ENCODE measurements at places on chromosomes 5 and 9.

DNA sequence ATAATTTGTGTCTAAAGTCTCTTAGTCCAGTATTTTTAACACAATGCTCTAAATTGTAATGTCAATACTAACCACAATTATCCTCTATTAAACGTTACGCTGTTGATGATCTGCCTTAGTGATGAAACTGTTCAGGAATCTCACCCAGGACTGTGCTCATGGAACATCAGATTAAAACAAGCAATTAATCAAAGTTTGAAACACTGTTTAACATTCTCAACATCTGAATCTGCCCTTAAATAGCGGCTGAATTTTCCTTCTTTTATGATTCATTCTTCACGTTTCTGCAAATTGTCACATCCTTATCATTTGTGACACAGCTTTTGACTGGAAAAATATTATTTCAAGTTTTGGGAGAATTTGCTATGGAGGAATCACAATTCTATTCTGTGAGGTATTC is 113.8 kb downstream of the MARCHF11 start:
- DNase-seq = no peak

DNA sequence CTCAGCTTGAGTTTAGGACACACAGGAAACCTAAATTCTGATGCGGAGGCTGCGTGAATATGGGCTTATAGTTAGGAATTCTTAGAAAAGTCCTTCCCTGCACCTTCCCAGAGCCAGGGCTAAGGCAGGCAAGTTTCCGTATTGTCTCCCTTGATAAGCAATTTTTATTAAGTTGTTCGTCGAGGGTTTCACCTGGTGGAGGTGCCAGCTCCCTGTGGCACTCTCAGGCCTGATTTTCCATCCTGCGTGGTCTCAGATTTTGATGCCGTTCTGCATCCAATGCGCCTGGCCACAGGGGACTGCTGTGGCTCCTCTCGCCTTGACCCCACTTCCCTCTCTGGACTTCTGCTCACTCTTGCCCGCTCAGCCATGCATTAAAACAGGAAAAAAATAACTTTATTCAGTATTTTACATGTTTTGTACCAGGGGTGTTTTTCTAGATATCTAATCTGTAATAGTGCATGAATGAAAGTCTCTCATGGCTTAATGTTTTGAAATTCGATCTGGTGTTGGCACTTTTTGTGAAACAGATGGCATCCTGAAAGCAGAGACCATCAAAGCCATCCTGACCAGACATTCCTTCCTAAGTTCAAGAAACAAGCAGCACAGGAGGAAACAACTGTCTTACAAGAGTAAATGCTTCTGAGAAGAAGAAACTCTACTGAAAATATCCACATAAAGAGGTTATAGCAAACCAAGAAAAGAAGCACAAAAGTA is 50.7 kb downstream of the TRIP13 start:
- DNase-seq = no peak

GRCh38 chr5:153881687-153882086 is 157.0 kb downstream of the FAM114A2 start:
- DNase-seq = no peak

- no peak for DNase-seq
These were observed 342.7 kb downstream of the ARHGEF28 start for GRCh38 chr5:73968729-73969128.

DNA sequence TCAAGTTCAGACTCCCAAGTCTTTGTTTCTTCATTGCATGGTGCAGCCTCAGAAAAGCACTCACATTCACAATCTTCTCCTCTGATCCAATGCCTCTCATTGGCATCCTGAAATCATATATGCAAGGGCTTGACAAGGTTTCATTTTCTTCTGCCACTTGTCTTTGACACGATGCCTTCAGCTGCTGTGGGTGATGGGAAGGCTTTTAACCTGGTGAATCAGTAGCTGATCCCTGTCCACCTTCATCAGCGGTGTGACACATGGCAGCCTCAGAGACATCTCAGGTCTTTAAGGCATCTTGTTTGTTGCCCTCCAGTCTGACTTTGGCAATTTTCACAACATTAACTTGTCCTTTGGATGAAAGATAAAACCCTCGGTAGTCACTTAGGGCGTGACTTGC is 147.2 kb downstream of the PRELID2 start:
- DNase-seq = no peak

GRCh38 chr5:64615895-64616294 is 74.4 kb upstream of the SHISAL2B start:
- DNase-seq = no peak

All from right forelimb (tissue), 1 donor.